ENCODE measurements at places on chromosomes 7 and 10.

- no peak for DNase-seq
Measured at GRCh38 chr10:103811463-103811862, 43.9 kb downstream of the SH3PXD2A start.

GRCh38 chr10:27506280-27506679 lies 2.2 kb downstream of the RAB18 start:
- no peak for DNase-seq

GRCh38 chr10:122864194-122864592 lies 15.2 kb downstream of the FAM24B start:
- DNase-seq = no peak

DNA sequence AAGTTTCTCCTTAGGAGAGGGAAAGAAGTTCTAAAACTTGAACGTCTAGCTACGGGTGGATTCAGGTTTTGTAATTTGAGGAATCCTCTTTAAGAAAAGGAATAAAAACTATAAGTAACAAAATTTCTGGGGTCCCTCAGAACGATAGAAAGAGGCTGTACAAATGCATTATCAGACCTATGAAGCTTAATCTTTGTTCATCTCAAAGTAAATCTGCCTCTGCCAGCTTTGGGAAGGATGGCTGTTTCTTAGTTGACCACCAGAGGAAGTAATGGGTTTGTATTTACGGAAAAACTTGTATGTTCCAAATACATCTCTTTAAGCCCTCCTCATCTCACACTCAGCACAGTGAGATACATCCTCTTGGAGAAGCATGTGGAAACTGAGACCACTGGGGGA lies 864 bp downstream of the PSTK start:
- DNase-seq = no peak

- no peak for DNase-seq
Measured at GRCh38 chr7:34677491-34677890, 19.5 kb downstream of the NPSR1 start.

GRCh38 chr10:5168897-5169420 lies 16.0 kb downstream of the AKR1C8 start:
- no peak for DNase-seq

DNA sequence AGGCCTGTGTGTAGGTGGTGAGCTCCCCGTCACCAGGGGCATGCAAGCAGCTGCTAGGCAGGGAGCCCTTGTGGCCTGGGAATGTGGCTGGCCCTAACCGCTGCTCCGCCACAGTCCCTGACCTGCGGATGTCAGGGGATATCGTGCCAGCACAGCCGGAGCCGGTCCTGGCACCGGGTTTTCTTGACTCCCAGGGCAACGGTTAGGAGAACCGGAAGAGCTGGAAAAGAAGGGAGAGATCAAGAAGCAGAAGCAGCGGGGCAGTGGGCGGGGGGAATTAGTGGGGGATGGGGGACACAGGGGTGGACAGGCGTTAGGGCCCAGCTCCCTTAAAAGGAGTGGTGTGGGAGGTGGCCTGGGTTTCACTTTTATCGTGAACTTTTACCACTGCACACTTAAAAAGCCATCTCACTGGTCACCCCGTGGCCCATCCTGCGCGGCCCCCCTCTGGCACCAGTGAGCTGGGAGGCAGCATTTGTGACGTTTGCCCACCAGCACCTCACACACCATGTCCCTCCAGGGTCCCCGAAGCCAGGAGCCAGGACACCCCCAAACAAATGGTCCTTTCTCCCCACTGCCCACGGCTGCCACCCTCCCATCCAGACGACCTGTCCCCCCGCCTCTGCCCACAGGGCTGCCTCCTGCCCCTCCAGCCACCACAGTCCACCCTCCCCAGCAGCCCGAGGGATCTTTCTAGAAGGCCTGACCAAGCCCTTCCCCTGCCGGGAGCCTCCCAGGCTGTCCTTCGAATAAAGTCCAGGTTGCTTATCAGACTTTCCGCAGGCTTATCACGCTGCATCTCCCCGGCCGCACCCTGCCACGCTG lies 1.8 kb upstream of the MICALL2 start:
- no peak for DNase-seq

Measured in NCI-H1930 (cell line).